Stimulated activated CD4-positive, alpha-beta T cell treated with anti-CD3 and anti-CD28 coated beads, Interleukin-1b, Interleukin-23, amount 100 ng/mL, for 1 hour (primary cell): ENCODE measurements at places on chromosomes 2 and 18.

- DNase-seq: no peak
Observed at GRCh38 chr2:19367326-19367725, 8.9 kb upstream of the OSR1 start.

GRCh38 chr18:12005538-12006487 lies 24.5 kb downstream of the IMPA2 start:
- DNase-seq: no peak

GRCh38 chr2:11008773-11009172 lies 97.0 kb downstream of the KCNF1 start:
- no peak for DNase-seq

- DNase-seq: no peak
Observed at GRCh38 chr2:101011152-101011551, 9.1 kb downstream of the RPL31 start.

GRCh38 chr2:150403457-150403856 lies 84.0 kb downstream of the RND3 start:
- no peak for DNase-seq

DNA sequence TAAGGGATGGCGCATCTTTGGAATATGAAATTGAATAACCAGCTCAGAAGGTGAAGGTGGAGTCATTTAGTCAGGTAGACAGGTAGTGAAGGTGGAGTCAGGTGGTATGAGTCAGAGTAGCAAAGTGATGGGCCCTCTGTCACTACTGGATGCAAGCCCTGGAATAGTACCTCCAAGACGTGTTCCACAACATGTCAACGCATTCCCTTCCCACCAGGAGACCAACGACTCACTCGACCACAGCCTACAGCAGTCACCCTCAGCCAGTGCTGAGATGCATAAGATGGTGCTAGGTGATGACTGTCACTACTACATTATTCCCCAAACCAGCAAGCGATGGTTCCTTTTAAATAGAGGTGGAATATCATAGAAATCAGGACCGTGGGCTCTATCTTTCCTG lies 6.8 kb downstream of the CPLX4 start:
- no peak for DNase-seq

GRCh38 chr18:12699747-12700146 lies 2.8 kb downstream of the CEP76 start:
- no peak for DNase-seq

GRCh38 chr2:58441643-58442042 lies 200.5 kb upstream of the FANCL start:
- DNase-seq: no peak

DNA sequence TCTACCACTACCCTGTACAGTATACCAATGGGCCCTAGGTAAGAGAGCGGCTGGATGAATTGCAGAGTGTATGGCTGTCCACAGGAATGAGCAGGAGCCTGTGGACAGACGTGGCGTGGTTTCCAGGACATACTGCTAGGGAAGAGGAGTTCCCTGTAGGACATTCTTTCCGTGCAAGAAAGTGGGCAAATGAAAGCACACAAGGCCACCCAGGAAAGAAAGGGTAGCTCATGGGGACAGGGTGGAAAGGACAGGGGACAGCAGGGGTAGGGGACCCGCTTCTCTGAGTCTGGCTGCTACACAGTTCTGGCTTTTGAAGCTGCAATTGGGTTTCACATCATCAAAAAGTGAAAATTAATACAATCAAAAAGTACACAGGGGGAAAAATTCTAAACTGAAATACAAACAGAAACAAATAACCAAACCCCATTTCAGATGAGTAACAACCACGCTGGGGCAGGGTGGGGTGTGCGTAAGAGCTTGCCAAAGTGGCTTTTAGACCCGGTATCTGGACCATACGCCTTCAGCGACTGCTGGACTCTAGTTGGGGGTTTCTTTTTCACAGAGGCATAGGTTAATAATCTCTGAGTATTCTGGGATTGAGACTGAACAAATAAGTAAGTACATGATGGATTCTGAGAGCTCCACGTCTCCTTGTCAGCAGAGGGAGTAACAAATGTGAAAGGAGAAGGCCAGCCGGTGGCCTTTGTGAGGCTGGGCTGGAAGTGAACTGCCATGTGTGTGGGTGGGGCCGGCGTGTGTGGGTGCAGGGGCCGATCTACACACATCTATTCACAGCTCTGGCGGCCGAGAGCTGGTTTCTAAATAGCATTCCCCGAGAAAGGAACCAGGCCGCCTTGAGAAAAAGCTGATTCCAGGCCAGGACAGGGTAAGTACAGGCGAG lies 84.0 kb downstream of the HDAC4 start:
- DNase-seq: no peak

DNA sequence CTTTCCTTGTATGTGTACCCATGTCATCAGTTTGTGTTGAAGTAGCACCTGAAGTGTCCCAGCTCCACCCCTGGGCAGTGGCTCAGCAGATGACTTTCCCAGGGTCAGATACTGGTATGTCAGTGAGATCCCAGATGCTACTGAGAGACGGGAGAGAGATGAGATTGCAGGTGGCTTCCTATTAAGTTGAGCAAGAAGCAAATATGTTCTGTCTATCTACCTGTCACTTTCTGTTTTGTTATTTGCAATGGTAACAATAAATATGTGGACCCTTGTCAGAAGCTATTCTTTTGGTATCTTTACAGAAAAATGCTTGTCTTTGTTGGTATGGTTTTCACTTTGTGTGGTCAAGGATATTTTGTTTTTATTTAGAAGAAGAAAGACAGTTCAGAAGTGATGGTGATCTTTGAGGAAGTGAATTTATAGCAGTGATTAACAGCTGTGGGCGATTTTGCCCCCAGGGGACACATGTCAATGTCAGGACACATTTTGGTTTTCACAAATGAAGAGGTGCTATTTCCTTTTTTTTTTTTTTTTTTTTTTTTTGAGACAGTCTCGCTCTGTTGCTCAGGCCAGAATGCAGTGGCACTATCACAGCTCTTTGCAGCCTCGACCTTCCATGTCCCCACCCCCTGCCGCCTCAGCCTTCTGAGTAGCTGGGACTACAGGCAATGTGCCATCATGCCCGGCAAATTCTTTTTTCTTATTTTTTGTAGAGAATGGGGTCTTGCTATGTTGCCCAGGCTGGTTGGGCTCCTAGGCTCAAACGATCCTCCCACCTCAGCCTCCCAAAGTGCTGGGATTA lies 21.4 kb downstream of the MGAT5 start:
- DNase-seq: no peak

- DNase-seq: no peak
Observed at GRCh38 chr2:127640082-127641072, 5.6 kb upstream of the GPR17 start.

DNA sequence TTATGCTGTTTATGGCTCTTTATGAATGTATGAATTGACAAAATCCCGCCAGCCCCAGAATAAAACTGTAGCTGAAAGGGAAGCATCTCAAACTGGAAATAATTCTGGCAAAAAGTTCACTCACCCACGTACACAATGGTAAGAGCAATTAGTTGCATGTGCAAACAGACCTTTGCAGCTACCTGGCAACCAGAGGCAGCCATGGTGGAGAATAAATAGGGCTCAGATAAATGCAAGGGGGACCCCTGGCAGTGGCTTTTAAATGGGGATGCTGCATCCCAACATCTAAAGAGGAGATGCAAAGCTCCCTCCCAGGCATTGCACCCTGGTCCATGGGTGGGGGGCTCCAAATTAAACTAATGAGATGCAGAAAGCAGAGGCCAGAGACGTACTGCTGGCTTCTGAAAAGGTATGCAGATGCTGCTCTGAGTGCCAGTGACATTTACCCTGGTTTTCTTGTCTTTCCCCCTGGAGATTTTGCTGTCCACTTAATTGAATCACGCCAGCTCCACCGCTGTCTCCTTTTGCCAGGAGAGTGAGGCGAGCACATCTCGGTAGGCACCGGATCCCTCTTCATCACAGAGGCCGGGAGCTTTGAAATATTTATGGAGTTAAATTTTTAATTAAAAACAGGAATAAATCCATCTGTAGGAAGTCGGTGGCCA lies 126.6 kb upstream of the NRP2 start:
- no peak for DNase-seq

DNA sequence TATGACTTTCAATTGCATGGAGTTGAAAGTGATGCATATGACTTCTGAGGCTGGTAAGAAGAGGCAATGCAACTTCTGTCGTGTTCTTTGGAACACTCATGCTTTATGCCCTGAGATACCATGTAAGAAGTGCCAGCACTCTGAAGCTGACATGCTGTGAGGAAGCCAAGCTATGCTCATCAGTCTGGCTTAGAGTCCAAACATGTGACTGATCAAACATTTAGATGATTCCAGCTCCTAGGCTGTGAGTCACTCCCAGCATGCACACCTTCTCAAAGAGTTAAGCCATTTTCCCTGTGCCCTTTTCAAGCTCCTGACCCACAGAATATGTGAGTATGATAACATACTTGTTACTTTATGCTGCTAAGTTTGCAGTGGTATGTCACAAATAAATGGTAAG lies 15.8 kb upstream of the VRK2 start:
- DNase-seq: no peak

DNA sequence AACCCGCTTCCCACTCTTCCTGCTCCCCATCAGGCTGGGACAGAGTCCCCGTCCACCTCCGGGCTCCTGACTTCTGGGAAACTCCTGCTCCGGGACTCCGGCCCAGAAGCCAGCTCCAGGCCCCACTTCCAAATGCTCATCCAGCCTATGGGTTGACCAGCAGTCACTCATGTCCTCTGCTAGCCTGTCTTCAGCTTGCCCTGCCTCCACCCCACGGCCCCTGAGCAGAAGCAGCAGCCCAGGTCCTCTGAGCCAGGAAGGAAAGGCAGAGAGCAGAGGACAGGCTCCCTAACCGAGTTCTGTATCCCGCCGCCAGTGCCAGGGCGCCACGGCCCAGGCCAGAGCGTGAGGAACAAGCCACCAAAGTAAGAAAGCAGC lies 86.4 kb upstream of the ID2 start:
- DNase-seq: no peak

- DNase-seq: peak; percentile 29
Observed at GRCh38 chr18:13629841-13630715, 96.3 kb downstream of the FAM210A start.

DNA sequence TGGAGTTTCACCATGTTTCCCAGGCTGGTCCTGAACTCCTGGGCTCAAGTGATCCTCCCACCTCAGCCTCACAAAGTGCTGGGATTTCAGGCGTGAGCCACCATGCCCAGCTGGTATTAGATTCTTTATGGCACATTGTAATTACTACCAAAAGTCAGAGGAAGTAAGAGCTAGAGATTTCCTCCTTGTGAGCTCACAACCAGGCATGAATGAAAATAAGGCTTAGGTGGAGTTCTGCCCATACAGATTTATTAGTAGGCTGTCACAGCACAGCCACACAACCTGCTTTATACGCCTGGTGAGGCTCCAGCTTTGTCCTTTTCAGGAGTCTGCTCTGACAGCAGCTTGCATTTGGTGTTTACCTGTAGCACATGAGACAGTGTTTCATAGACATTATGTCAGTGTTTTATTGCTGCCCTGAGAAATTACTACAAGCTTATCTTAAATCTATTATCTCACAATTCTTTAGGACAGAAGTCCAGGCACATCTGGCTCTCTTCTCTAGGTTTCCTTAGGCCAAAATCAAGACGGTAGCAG lies 156.6 kb downstream of the TANC1 start:
- DNase-seq: no peak

DNA sequence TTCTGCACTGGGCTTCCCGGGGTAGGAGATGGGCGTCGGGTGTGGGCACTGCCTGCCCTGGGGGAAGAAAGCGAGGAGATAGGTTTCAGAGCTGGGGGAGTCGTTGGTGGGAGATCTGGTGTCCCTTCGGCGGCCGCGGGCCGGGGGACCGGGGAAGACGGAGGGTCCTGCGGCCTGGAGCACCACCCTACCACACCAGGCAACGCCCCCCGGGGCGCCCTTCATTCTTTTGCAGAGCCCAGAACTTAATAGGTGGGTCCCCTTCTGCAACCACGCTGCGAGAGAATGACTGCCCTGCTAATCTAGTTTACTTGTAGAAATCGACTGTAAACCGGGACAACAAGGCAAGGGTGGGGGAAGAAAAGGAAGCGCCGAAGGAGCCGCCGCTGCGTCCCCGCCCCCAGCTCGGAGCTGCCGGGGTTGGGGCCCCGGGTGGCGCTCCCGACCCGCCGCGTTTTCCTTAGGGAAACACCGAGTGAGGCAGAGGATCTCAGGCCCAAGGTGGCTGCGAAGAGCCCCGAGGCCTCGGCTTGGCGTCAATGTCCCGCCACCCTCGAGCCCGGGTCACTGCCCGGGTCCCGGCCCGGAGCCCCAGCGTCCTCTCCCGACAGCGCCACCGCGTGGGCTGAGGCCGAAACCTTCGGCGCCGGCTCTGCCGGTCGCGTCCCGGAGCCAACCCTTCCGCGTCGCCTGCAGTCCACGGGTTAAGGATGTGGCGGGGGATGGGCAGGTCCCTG lies 5.4 kb upstream of the SATB2 start:
- DNase-seq: no peak

DNA sequence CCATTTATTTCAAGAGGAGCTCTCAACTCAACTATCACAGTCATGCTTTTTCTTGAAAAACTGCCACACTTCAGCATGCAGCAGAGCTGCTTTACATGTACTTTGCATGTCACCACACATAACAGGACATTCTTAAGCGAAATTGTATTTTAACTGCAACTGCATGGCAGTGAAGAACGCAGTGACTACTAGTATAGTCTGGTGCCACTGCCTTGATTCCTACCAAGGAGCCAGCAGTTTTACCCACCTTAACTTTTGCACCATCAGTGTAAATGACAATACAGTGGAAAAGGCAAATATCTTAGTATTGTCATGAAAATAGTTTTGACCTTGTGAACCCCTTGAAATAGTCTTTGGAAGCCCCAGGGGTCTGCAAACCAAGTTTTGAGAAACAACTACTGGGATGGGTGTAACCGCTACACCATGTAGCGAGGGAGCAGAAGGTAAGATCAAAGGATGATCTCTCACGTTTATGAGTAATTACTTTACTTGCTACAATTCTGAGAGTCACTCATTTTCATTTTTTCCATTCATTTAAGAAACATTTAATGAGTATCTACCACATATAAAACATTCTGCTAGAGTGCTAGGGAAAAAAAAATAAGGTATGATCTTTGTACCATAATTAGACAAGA lies 32.3 kb upstream of the MPP4 start:
- no peak for DNase-seq

GRCh38 chr2:3753561-3753960 lies 50.2 kb downstream of the DCDC2C start:
- no peak for DNase-seq

DNA sequence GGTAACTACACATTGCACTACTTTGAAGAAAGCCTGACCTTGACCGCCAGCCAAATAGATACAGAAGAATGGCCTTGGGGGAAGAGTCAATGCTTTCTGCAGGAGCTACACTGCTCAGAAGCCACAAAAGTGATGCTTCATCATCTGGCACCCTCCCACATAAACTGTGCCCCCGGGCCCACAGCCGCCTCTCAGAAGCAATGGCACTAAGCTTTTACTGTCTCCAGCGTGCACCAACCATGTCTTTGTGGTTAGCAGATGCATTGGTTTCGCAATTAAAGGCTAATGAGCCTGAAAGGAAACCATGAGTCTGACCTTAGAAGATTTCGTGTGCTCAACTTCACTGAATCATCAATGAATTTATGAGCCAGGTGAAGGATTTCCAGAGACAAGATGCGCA lies 209.4 kb upstream of the TRIB2 start:
- DNase-seq: peak; percentile 44

- DNase-seq: no peak
Observed at GRCh38 chr18:28581521-28582071, 404.7 kb upstream of the CDH2 start.

GRCh38 chr18:77870199-77870598 lies 620.6 kb downstream of the GALR1 start:
- no peak for DNase-seq
